ENCODE measurements at places on chromosomes 5 and 9.

DNA sequence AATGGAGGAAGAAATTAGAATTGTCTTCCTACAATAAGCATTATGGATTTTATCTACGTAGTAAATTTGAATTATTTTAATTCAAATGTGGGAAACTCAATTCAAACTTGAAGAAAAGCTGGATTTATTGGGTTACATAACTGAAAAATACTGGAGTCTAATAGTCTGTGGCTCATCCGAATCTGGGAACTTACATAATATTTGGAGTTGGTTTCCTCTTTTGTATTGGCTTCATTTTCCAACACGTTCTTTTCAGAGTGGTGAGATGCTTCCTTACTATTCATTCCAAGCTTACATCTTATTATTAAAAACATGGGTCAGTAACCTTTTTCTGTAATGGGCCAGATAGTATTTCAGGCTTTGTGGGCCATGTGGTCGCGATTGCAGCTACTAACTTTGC is 164.8 kb downstream of the ARHGAP26 start:
- no peak for DNase-seq

GRCh38 chr5:66442951-66443445 is 153.2 kb upstream of the MAST4 start:
- no peak for DNase-seq

DNA sequence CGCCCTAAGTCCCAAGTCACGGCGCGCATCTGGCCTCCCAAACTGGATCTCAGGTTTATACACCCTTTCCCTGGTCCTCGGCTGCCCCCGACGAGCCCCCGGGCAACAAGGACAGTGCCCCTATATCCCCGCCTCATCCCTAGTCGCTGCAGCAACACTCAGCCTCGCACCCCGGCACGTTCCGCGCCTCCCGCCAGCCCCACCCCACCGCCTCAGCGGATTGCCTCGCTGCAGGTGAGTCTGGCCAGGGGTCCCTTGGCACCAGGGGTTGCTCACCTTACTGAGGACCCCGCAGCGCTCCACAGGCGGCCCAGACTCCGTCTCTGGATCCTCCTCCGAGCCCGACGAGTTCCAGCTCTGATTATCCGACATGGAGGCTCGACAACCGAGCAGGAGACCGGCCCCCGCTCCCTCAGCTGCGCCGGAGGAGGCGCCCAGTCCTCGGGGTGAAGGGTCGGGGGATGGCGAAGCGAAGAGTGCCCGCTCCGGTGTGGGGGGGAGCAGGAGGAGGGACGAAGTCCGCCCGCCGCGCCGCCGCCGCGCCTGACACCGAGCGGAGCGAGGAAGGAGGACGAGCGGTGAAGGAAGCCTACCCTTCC is 494 bp downstream of the CERT1 start:
- peak; percentile 31 for DNase-seq

DNA sequence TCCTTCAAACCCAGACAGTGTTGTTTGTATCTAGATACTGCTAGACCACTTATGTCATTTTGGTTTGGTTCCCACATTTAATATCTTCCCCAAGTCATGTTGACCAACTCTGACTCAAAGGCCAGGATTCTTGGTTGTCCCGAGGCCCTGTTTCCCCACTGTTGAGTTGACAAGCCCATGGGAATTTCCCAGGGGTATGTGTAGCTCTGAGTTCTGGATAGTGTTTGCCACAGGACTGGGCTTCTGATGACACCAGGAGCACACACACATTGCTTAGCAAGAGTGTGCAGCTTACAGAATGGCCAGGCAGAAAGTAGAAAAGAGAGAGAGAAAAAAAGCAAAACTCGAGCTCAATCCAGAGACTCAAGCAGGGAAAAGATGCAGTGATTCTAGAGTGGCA is 214.4 kb downstream of the NXNL2 start:
- no peak for DNase-seq

GRCh38 chr9:94611638-94612068 is 18.0 kb upstream of the FBP2 start:
- peak; percentile 61 for DNase-seq

DNA sequence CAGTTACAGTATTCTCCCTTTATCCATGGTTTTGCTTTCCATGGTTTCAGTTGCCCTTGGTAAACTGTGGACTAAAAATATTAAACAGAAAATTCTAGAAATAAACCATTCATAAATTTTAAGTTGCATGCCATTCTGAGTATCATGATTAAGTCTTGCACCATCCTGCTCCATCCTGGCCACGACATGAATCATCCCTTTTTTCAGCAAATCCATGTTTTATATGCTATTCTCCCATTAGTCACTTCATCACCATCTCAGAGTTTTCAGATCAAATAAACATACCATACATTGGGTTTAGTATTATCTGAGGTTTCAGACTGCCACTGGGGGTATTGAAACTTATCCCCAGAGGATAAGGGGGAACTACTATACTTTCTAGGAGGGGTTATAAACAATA is 234.4 kb upstream of the ATP10B start:
- no peak for DNase-seq

DNA sequence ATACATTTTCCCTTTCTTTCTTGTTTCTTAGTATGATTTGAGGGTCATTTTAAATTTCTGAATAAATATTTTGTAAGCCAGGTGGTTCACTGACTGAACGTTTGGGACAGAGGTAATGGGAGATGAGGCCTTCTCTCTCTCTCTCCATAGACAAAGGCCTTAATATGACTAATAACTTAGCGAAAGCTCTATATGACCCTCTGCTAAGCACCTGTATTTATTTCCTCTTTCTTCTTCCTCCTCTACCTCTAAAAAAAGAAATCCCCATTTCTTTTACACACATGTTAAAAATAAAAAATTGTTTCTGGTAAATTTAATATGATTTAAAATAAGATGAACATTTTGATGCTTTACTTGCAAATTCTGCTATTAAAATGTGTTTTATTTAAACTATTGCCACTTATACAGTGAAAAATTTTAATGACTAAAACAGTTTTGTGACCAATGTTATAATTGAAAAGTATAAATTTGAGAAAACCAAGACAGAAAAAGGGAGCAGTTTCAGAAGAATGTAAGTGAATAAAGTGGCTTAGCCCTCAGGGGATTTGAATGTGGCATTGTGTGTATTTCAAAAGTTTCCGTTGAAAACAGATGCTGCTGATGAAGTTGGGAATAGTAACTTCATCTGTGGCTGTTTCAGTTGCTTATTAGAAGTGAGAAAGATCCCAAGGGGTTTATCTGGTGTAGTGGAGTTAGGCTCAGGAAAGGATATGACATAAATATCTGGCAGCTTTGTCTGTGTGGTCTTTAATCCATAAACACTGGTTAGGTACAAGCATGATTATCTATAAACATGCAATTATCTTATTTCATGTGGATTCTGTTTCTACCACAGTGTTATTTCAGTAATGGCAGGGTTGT is 128.6 kb upstream of the GRHPR start:
- no peak for DNase-seq

GRCh38 chr9:96392263-96392662 is 8.8 kb upstream of the SLC35D2 start:
- no peak for DNase-seq

- no peak for DNase-seq
Measured at GRCh38 chr5:138686668-138687067, 66.6 kb upstream of the CTNNA1 start.

GRCh38 chr9:95082401-95083084 is 235.0 kb downstream of the FANCC start:
- no peak for DNase-seq

- no peak for DNase-seq
Measured at GRCh38 chr5:134594336-134594735, 38.3 kb downstream of the SAR1B start.

GRCh38 chr5:137114529-137114928 is 384.6 kb downstream of the SPOCK1 start:
- DNase-seq = no peak

DNA sequence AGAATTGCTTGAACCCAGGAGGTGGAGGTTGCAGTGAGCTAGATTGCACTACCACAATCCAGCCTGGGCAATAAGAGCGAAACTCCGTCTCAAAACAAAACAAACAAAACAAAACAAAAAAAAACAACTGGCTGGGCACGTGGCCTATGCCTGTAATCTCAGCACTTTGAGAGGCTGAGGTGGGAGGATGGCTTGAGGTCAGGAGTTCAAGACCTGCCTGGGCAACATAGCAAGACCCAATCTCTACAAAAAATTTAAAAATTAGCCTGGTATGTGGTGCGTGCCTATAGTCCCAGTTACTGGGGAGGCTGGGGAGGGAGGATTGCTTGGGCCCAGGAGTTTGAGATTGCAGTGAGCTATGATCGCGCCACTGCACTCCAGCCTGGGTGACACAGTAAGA is 23.3 kb upstream of the WDR5 start:
- DNase-seq = no peak

GRCh38 chr5:10542055-10542550 is 21.8 kb upstream of the ANKRD33B start:
- no peak for DNase-seq

- no peak for DNase-seq
Measured at GRCh38 chr5:7852542-7852941, 1.6 kb upstream of the CFAP90 start.

DNA sequence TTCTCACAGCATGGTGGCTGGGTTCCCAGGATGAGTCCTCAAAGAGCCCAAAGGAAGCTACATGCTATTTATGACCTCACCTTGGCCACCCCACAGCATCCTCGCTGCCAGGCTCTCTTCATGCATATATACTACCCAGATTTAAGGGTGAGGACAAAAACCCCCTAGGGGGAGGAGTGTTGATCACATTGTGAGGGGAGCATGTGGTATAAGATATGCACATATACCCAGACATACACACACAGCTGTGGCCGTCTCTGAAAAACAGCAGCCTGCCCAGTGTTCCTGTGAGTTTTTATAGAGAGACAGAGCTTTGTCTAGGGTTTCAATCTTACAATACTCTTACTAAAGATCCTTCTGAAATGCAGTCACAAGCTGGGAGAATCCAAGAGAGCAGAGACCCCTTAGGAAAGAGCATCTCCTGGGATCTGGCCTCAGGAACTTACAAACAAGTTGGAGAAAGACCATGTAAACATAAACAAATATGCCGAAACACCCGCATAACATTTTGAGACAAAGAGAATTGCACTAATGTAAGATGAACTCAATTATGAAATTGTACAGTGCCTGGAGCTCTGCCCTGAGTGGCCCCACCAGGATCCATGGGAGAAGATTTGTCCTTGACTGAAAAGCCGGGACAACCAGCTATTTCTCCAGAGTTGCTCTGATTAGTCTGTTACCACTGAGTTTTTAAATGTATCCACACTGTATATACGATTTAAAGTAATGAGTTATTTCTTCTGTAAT is 146.4 kb downstream of the GADD45G start:
- no peak for DNase-seq

DNA sequence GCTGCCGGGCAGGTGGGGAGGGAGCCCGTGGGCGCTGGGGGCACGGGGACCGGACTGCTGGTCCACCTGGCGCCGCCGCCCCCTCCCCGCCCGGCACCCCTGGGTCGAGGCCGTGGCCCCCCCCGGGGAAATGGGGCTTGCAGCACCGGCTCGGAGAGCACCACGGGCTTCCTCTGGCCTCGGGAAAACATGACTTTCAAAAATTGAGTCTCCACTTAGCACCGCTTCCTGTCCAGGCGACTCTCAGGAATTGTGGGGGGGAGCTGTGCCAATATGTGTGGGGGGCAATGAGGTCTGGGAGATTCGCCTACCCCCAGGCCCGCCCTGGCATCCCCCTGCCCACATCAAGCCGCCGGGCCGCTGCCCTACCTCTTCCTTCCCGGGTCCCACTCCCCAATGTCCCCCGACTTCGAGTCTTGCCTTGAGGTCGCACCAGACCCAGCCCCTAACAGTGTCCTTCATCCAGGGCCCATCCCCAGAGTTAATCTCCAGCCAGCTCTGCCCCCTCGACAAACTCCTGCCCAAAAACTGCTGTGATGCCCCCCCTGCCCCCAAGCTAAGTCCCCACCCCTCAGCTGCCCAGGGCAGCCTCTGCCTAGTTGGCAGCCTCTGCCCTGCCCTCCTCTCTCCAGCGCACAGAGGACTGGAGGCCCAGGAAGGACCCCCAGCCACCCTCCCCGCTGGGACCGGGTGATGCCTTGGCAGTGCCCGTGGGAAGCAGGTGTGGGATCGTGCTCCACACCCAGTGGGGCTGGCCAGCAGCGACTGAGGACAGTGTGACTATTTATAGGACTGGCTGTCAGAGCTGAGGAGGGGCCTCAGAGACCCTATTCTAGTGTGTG is 3.9 kb downstream of the EGFL7 start:
- DNase-seq = no peak

- no peak for DNase-seq
Measured at GRCh38 chr5:14374100-14374499, 207.5 kb upstream of the OTULINL start.

- DNase-seq = no peak
Measured at GRCh38 chr5:135995976-135996375, 32.8 kb upstream of the TGFBI start.

- DNase-seq = no peak
Measured at GRCh38 chr9:129436751-129437625, 183.9 kb downstream of the C9orf50 start.

DNA sequence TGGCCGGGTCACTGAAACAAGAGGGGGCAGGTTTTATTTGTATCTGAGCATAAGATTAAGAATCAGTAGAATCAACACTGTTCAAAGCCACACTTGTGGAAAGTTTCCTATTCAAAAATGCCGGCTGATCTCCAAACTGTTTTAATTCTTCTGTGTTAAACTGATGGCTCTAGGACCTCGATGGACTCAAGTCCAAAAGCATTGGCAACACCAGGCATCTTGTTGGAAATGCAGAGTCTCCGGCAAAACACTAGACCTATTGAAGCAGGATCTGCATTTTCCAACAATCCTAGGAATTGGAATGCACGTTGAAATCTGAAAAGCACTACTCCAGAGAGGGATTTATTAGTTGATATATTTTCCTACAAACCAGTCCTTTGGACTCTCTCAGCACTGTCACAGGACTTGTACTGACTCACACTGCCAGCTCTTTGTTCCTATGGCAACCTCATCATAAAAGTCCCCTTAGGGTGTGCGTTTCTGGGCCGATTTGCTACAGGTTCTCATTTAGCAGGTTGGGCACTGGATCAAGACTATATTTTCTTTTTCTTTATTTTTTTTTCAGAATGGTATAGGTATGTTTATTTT is 48.1 kb upstream of the PCA3 start:
- DNase-seq = no peak

GRCh38 chr5:35938568-35939227 is at the start of gene CAPSL:
Gene CAPSL, minus strand, starts transcription at chr5:35938622. Its CDS starts 17,502 bp downstream, at chr5:35921120.
- no peak for DNase-seq

GRCh38 chr5:103866169-103866568 is 303.6 kb upstream of the NUDT12 start:
- no peak for DNase-seq

DNA sequence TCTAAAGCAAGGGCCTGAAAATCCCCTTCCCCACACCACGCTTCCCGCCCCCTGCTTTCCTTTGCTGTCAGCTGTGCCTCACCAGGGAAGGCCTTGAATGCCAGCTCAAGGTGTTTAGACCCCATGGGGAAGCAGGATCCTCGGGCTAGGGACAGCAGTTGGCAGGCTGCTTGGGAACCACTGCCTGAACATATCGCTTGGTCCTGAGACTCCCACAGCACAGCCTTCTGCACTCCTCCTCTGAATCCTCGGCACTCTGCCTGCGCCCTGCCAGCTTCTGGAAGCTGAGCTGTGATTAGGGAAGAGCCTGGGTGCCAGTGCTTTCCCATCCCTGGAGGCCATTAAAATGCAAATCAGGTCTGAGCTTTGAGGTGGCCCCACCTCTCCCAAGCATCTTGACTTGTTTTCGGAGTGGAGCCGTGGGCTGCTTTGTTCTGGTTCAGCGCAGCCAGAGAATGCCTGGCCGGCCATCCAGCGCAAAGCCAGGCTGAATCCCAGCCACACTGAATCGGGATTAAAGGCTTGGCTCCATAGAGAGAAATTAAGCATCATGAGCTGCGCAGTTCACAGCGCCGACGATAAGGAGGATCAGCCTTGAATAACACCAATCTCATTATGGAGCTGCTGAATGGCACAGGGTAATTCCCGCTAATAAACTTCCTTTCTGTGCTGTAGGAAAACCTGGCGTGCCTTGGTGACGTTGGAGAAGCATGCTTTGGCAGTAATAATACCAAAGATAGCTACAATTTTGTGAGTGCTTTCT is 40.0 kb downstream of the AMBP start:
- DNase-seq = no peak

Data from stimulated activated CD4-positive, alpha-beta T cell treated with anti-CD3 and anti-CD28 coated beads, Interleukin-4, amount 100 ng/mL, for 48 hours (primary cell).